NB4 (cell line): ENCODE measurements at places on chromosomes 7 and 10.
A peak's percentile ranks its signal among the peaks of the same experiment; 100 is the strongest.

DNA sequence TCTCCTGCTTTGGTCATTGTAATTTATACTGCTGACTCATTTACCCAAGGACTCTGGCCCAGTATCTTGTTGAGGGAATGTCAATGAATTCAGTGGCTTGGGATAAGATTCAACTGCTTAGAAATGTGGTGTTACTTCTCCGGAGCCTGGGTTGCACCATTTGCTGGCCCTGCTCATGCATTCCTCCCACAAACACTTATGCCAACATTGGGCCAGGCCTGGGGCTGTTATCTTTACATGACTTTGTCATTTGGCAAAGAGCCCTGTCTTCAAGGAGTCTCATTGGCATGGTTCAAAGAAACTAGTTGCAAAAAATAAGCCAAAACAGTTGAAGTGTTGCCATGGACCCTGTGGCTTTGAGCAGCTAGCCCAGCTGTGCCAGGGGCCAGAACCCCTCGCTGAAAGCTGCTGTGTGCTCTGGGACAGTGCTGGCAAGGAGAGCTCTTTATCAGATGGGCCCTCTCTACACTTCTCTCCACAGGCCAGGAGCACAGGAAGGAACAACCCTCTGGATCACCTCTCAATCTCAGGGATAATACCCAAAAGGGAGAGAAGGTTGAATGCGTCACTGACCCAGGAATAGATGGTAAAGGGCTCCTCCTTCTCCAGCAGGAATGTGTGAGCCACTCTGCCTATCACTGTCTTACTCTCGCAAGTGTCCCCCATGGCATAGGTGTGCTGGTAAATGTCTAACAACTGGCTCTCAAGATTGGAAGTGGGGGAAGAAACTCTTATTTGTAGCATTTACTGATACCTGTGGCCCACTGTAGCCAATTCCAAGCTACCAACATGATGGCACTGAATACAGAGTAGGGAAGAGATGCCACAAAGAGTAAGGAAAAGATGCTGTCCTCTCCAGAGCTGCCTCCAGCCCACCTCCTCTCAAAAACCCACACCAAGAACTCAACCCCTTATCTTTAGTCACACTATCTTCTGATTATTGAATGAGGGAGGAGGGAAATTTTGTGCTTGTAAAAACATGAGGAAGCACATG lies 23.5 kb upstream of the PDE1C start:
- no peak for DNase-seq

DNA sequence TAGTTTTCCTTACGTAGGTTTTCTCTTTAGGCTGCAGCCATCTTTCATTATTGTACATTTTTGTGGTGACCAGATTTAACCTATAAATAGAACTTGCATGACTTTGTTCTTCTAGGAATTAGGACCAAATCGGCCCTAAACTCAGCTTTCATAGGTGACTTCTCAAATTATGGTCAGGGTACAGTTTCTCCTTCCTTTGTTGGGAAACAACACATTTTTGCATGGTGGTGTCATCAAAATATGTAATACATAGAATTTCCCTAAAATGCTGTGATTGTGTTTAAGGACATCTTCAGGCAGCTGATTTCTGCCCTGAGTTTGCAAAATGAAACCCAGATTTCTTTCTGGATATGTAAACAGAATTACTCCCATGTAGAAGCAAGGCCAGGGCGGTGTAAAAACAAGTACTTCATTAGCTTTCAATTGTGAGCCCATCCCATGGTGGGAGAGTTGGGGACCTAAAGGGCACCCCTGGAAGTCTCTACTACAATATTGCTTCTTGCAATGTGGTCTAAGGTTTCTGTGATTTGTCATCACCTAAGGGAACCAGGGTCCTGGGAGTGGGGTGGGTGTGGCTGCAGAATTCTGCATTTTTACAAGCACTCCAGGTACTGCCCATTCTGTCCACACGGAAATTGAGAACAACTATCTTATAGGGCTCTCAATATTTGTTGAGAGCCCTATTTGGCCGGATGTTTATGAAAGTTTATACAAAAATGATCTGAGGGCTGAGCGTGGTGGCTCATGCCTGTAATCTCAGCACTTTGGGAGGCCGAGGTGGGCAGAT lies 121.0 kb upstream of the FAM171A1 start:
- no peak for DNase-seq

GRCh38 chr10:122237331-122237990 lies 33.6 kb upstream of the BTBD16 start:
- DNase-seq = no peak

DNA sequence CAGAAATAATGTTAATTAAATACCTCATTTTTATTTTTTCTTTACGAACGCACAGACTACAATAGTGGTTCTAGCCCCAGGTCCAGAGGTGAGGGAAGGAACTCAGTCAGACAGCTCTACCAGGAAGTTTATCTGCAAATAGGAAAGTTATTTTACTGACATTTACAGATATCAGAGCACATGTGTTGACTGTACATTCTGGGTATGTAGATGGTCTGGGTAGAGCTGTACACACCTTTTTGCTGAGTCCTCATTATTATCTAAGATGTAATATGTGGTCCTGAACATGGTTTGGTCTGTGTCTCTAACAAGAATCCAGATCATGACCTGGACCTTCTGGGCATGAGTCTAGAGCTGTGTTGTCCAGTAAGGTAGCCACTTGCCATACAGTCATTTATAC lies 74.6 kb upstream of the KIF5B start:
- DNase-seq = no peak

DNA sequence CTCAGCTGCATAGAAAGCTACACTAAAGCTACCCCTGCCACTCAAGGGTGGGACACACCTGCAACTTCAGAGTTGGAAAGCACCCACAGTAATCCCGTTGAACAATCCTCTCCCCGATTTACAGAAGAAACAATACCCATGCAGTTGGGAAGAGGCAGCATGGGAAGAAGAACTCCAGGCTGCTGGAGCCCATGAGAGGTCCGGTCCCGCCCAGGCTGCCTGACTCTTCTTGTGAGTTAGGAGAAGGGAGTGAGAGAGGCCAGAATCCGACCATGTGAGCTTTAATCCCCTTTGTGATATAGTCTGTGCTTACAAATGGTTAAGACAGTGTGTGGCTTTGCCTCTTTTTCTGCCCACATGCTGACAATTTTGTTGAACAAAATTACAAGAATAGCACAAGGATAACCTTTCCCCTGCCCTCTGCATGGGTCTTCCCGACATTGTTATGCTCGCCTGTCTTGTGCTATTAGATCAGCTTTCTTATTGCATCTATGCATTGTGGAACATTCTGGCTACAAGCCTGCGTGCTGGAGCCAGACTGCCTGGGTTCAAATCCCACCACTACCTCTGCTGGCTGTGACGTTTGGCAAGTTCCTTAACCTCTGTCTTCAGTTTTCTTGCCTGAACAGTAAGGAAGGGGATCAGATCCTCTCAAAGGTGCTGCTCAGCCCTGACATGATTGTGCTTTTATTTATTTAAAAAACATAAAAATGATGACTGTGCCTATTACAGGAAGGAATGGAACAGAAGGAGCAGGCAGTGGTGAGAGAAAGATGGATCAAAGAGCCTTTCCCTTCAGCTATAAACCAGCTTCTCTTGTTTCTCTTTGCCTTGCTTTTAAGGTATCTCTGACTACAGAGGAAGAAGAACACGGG lies 56.0 kb downstream of the BPGM start:
- no peak for DNase-seq

DNA sequence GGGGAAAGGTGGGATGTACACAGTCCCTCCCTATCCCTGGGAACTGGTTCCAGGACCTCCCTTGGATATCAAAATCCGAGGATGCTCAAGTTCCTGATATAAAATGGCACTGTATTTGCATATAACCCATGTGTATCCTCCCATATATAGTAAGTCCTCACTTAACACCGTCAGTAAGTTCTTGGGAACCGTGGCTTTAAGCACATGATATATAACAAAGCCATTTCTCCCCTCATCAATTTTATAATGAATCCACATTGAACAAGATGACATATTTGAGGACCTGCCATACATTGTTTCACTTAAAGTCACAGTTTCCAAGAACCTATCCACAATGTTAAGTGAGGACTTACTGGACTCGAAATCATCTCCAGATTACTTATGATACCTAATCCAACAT lies 5.4 kb downstream of the CRYGN start:
- no peak for DNase-seq

- DNase-seq = no peak
Observed at GRCh38 chr7:370775-371118, 80.8 kb downstream of the FOXL3 start.

DNA sequence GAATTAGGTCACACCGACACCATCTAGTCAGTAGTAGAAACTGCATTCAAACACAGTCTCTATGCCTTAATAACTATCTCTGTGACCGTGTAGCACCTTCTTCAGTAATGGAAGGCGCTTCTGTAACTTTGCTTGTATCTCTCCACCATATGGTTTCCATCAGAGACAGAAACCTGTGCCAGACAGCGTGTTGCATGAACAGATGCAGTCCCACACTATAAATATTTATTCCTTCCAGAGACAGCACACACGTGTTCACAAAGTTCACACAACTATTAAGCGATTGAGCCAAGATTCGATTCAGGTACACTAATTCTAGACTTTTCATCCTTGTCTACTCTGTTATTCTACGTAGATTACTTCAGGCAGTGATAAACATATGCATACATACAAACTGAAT lies 873.9 kb upstream of the MBL2 start:
- no peak for DNase-seq

DNA sequence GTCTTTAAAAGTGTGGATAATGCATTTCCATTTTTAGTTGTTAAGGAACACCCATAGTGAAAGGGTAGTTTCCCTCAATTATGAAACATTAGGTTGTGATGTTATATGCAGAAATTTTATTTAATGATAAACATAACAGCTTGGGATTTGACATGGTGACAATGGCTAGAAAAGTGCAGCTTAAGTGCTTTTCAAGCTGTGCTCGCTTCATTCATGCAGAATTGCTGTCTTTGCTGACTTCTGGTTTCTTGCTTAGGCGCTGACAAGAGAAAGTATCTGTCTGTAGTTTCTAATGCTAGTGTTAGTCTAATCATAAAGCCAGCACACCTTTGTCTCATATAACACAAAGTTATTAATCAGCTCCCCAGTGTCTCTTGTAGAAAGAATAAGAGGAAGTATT lies 170.0 kb downstream of the ARL5B start:
- DNase-seq = no peak

GRCh38 chr10:77287647-77288120 lies 349.9 kb downstream of the KCNMA1 start:
- no peak for DNase-seq

- DNase-seq = no peak
Observed at GRCh38 chr7:46360811-46361210, 439.7 kb upstream of the IGFBP3 start.

GRCh38 chr7:92758796-92759431 lies 77.5 kb downstream of the CDK6 start:
- DNase-seq = no peak

DNA sequence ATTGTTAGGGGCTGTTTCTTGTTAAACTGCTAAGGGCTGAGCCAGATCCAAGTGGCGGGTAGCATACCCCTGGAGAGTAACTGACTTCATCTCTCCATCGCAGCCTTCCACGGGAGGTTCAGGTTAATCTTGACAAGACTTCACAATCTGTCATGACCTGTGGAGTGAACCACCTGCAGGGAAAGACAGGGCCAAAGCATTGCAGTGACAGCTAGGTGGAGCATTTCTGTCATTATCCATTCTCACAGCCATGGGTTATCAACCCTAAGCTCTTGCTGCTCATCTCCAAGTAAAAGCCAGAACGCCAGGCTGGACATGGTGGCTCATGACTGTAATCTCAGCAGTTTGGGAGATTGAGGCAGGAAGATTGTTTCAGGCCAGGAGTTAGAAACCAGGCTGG lies 17.2 kb downstream of the ABCC2 start:
- DNase-seq = no peak

- DNase-seq = no peak
Observed at GRCh38 chr7:463362-463781, 56.3 kb downstream of the PDGFA start.

GRCh38 chr7:75842836-75843446 lies 29.3 kb upstream of the CCL24 start:
- peak; percentile 96 for DNase-seq

DNA sequence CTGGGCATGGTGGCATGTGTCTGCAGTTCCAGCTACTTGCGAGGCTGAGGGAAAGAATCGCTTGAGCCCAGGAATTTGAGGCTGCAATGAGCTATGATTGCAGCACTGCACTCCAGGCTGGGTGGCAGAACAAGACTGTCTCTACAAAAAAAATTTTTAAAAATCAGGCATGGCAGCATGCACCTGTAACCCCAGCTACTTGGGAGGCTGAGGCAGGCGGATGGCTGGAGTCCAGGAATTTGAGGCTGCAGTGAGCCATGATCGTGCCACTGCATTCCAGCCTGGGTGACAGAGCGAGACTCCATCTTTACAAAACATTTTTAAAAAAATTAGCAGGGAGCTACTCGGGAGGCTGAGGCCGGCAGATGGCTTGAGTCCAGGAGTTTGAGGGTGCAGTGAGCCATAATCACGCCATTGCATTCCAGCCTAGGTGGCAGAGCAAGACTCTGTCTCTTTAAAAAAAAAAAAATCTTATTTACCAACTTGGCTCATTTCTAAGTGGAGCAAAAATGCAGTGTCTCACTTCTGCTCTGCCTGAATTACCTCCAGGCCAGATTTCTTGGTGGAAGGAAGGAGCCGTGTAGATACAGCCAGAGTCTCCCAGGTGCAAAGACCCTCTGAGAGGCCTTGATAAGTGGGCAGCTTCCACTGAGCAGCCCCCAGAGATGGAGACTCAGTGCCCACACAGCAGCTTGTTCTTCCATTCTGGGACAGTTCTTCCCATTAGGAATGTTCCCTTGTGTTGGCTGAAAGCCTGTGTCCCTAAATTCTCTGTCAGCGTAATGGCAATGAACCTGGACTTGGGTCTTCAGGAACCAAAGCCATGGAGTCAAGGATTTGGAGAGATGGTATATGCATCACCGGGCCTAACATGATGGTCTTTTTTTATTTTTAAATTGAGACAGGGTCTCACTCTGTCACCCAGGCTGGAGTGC lies 30.0 kb downstream of the GTF2IRD1 start:
- no peak for DNase-seq

GRCh38 chr7:146235195-146235594 lies 118.6 kb downstream of the CNTNAP2 start:
- no peak for DNase-seq

GRCh38 chr7:45180084-45180986 lies 22.7 kb downstream of the RAMP3 start:
- no peak for DNase-seq

DNA sequence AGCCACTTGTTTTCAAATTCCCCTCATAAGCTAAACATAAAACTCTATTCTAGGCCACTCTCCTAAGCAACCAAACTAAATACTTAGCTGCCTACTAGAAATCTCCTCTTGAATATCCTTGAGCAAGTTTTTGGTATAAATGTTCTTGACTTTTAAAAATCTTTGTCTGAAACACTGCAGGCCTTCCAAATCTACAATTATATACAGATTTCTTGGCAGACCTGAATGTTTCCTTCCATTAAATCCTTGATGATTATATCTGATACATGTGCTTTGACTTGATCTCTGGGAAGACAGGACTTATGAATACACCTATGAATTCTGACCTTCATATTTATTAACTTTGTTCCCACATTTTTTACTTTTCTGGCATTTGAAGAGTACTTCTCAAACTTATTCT lies 314.5 kb downstream of the CACNA2D1 start:
- no peak for DNase-seq
